D721Med (cell line): ENCODE measurements at places on chromosomes 13 and 19.

GRCh38 chr19:40621966-40622772 lies 21.0 kb downstream of the LTBP4 start:
- DNase-seq: no peak

DNA sequence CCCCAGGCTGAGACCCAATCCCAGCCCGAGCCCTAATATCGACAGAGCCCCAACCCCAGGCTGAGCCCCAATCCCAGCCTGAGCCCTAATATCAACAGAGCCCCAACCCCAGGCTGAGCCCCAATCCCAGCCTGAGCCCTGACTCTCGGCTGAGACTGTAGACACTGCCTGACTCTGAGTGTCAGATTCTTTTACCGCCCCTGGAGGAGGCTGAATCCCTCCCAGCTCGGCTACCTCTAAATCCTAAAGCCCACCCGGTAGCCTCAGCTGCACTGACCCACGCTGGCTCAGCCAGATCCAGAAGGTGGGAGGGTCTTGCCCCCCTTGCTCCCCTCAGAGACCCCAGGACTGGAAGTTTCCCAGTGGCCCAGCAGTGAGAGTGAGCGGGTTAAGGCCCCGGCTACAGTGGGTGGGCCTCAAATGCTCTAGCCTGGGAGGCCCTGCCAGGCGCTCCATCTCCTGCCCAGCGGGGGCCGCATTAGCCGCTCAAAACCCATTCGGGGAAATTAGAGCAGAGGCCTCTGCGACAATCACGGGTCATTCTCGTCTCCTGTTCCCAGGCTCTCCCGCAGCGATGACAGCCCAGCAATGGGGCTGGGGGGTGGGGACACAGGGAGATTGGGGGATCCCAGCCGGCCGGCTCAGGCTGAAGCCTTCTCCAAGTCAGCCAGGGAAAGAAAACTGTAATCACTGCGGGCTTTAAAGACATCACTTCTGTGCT lies 43.8 kb downstream of the ZNRF4 start:
- no peak for DNase-seq

- no peak for DNase-seq
Observed at GRCh38 chr13:95642999-95643398, 1.5 kb downstream of the DZIP1 start.

DNA sequence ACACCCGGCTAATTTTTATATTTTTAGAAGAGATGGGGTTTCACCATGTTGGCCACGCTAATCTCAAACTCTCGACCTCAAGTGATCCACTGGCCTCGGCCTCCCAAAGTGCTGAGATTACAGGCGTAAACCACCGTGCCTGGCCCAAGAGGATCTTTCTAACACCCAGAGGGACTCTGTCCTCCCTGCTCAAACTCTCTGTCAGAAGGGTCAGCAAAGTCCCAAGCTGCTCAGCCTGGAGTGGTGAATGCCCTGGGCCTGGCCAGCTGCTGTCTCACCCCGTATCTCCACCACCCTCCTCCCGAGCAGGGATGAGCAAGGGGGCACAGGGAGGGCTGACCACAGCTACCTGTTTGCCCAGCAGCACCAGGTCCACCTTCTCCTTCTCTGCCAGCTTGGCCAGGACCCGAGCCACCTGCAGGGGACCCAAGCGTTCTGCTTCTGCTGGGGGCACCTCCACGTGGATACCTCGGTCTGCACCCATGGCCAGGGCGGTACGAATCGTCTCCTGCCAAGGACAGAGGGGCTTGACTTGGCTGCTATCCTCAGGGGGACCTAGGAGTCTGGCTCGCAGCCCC lies 10.9 kb upstream of the VSIG10L start:
- no peak for DNase-seq
